HS-27A (cell line): ENCODE measurements at places on chromosomes 16 and 17.

GRCh38 chr16:72673118-72673517 lies 374.8 kb downstream of the ZFHX3 start:
- DNase-seq: no peak

- no peak for DNase-seq
These were observed 233.1 kb downstream of the CBLN1 start for GRCh38 chr16:49048557-49048956.

DNA sequence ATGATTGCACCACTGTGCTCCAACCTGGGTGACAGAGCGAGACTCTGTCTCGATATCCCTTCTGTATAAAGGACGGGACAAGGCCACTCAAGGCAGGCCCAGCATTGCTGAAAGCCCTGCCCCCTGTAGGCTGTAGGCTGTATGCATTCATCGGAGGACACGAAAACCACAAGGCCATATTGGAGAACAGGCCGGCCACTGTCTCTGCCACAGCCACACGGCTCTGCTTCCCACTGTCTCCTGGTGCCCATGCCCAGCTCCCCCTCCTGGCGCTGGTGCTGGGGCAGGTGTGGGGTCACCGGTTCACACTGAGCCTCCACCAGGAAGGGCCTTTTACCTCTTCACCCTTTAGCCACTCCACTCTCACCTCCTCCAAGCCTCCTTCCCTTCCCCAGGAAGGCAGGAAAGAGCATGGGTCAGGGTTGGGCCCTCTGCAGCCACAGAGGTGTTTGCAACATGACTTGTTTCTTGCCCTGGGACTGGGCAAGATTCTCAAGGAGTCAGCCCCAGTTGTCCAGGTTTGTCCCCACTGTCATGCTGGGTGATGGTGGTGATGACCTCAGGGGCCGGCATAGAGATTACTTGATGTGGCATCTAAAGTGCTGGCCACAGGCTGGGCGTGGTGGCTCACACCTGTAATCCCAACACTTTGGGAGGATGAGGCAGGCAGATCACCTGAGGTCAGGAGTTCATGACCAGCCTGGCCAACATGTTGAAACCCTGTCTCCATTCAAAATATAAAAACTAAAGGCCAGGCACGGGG lies 5.3 kb upstream of the NTN3 start:
- no peak for DNase-seq

DNA sequence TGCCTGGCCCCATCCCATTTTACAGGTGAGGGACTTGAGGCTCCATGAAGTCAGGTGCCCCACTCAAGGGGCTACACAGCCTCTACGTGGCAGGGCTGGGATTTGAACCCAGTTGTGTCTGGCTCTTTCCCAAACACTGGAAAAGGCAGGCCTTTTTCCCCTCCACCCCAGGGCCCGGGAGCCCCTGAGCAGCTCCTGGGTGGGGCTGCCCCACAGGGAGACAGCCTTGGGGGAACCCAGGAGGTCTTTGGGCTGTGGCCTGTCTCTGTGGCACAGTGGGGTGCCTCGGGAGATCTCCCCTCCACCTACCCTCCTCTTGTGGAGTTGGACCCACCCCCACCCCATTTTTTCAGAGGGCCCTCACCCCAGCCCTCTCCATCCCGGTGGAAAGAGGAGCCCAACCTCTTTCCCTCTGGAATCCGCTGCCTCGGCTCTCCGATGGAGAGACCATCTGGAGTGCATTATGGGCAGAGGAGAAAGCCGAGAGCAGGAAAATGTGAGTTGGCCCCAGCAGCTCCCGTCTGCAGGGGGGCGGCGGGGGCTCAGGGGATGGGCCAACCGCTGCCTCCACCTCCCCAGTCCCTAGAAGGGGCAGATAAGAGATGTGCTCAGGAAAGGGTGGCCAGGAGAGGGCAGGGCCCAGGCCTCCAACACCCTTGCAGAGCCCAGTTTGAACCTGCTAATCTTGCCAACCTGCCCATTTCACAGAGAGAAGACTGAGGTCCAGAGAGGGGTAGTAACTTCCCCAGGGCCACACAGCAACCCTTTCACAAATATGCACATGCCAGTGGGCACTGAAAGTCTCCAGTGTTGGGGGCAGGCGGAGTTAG lies 15.4 kb upstream of the TMEM92 start:
- no peak for DNase-seq

DNA sequence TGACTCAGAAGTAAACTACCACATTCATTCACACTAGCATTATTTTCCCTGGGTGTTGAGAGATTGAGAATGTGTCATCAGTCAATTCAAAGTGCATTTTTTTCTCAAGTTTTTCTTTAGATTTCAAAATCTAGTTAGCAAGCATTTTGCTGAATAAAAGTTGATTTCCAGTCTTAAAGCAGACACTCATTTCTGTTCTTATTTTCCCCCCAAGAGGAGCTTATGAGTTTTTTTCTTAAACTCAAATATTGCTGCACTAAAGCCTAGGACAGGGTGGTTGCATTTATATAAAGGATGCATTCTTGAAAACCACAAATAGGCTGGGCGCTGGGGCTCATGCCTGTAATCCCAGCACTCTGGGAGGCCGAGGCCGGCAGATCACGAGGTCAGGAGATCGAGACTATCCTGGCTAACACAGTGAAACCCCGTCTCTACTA lies 15.3 kb downstream of the CDH3 start:
- peak; percentile 50 for DNase-seq

- DNase-seq: no peak
These were observed 3.8 kb upstream of the ICAM2 start for GRCh38 chr17:64024215-64024654.

- no peak for DNase-seq
These were observed 3.1 kb downstream of the PHAF1 start for GRCh38 chr16:67112591-67113399.

- DNase-seq: no peak
These were observed 33.3 kb downstream of the OR1D5 start for GRCh38 chr17:3030096-3030495.

DNA sequence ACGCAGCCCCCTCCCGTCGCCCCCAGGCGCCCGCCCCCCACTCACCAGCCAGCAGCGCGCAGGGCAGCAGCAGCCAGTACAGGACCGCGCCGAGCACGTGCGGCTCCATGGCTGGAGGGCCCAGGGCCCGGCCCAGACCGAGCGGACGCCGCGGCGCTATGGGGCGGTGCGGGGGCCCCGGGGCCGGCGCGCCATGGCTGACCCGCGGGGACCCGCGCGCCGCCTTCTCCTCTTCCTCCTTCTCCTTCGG lies 239 bp downstream of the PIEZO1 start:
- DNase-seq: no peak

GRCh38 chr17:3526971-3527370 lies 30.6 kb downstream of the TRPV3 start:
- no peak for DNase-seq

DNA sequence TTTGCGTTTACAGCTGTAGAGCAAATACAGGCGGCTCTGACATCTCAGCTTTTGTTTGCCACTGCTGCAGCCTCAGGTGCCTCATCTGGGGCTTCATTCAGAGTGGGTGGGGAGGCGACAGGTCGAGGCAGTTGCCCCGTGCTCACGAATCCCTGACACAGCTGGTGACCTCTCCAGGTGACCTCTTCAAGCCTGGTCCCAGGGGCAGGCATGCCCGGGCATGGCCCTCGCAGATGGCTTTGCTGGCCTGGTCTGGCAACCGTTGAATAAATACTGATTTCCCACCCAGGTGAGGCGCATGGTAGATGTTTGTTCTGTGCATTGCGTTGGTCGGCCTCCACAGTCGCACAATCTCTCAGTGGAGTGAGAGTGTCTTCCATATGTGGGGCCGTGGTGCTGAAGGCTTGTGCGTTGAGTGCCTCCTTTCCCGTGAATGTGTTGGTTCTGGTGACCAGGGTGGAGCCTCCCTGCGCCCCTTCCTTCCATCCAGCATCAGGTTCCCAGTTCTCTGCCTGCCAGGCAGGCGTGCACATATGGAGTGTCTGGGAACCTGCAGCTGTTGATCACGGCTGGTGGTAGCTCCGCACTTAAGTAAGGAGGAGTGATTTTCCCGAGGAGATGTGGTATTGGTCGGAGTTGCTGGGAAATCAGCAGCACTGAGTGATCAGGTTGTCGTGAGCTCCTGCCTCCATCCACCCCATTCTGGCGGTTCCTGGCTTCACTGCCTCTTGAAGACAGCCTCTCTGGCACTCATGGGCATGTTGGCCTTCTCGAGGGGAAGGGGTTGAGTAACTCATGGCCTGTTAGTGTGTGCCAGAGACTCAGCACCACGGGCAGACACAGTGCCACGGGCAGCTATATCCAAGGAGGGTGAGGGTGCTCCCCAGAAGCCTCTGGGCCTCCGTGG lies 149.7 kb downstream of the RPTOR start:
- DNase-seq: no peak

DNA sequence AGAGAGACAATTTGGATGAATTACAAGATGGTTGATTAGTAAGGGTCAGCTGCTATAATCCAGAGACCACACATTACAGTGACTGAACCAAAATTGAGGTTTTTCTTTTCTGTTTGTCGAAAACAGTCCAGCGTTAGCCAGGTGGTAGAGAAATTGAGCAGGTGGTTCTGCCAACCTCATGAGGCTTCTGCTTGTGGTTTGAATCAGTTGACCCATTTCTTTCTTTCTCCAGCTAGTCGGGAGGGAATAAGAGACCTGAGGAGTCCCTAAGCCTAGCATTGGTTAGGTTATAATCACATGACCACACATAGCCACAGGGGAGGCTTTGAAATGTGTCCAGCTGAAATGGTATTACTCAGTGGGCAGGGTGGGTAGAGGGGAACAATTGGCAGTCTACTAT lies 504.6 kb downstream of the HS3ST4 start:
- DNase-seq: no peak

- no peak for DNase-seq
These were observed 16.5 kb downstream of the TMEM98 start for GRCh38 chr17:32944248-32945020.

DNA sequence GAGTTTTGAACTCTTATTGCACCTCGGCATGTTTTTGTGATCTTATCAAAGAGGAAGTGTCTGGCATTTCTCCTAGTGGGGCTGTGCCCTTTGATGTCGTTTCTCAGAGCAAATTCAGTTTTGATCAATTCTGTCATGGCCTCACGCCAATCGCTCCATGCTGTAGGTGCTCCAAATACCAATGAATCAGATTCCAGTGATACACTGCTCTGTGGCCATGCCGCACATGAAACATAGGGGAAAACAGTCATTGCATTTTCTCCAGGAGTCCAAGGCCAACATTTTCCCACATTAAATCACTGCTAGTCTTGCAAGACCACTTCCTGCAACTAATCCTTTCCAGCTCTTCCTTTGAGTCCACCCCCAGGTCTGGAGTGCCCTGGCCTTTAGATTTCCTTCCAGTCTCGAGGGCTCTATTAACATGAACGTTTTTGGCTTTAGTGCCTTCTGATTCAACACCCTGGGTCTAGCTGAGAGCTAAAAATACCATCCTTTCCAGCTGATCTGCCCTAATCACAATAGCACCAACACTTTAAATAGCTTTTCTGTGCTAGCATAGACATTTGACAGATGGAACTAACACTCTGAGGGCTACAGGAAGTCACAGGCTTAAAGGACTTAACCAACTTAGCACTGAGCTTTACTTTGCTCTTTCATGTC lies 18.2 kb upstream of the RASL10B start:
- DNase-seq: no peak

DNA sequence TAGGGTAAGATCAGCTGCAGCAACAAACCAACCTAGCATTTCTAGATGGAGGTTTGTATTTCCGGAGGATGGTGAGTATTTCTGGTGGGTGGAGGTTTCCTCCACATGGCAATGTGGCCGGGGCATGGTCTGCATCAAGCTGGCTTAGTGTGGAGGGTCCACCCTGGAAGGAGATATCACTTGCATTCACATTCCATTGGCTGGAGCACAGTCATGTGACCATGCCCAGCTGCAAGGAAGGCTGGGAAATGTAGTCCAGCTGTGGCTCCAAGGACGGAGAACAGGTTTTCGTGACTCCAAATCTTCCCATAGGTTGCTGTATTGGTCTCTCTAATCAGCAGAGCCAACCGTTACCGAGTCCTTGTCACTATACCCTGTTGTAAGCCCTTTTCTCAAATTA lies 68.7 kb downstream of the RAI1 start:
- DNase-seq: no peak

DNA sequence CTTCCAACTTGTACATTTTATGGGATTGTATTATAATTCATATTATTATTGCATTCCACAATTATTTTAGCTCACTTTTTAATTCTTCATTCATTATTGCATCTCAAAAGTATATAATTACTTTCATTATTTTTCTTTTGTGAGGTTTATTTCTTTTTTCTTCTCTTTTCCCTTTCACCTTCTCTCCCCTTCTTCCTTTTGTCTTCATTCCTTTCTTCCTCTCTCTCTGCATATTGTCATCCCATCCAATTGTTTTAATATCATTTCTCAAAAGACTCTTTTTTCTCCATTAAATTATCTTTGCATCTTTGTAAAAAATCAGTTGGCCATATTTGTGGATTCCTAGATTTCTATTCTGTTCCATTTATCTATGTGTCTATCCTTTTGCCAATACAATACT lies 17.3 kb downstream of the DYNLL2 start:
- DNase-seq: no peak

DNA sequence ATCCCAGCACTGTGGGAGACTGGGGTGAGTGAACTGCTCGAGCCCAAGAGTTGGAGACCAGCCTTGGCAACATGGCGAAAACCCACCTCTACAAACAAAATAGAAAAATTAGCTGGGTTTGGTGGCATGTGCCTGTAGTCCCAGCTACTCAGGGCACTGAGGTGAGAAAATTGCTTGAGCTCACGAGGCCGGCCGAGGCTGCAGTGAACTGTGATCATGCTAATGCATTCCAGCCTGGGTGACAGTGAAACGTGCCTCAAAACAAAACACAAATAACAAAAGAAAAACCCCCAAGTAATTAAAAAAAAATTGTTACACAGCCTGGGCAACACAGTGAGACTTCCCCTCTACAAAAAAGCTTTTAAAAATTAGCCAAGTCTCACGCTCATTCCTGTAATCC lies 5.0 kb downstream of the CCDC47 start:
- DNase-seq: no peak

- no peak for DNase-seq
These were observed 72.1 kb upstream of the TNRC6C start for GRCh38 chr17:77886387-77886728.

- DNase-seq: no peak
These were observed 7.3 kb upstream of the METRNL start for GRCh38 chr17:83071966-83072562.

DNA sequence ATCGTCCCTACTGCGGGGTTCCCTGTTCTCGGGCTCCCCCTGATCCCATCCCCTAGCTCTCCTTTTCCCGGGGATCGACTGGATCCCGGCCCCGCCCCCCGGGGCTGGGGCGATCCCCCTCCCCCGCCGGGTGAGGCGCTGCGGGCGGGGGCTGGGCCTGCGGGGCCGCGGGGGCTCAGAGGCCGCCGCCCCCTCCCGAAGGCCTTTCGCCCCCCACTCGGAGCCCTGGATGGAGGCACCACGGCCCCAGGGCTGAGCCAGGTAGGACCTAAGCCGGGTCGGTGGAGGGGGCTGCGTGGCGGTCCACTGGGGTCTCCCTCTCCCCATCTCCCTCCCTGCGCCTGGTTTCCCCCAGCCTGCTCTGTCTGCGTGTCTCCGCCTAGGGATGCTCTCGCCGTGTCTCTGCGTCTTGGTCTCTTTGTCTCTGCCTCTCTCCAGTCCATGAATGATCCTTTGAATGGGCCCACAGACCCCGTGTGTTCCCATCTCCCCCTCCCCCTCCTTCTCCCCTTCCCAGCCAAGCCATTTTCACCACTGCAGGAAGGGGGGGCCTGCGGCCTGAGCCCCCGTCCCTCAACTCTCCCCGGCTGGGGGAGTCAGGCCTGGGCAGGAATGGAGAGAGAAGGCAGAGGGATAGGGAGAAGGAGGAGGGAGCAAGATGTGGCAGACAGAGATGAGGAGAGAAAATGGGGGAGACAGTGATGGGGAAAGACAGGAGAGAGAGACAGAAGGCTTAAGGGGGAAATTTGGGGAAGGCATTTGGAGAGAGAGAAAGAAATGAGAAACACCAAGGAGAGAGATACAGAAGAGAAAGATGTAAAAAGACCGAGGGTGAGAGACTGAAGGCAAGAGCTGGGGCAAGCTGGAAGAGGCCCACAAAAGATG lies 1.7 kb upstream of the TMEM256 start:
- DNase-seq: no peak
